ENCODE measurements at places on chromosomes 7 and 10.

- DNase-seq = peak; percentile 18
Observed at GRCh38 chr10:101301111-101301731, 52.7 kb upstream of the BTRC start.

DNA sequence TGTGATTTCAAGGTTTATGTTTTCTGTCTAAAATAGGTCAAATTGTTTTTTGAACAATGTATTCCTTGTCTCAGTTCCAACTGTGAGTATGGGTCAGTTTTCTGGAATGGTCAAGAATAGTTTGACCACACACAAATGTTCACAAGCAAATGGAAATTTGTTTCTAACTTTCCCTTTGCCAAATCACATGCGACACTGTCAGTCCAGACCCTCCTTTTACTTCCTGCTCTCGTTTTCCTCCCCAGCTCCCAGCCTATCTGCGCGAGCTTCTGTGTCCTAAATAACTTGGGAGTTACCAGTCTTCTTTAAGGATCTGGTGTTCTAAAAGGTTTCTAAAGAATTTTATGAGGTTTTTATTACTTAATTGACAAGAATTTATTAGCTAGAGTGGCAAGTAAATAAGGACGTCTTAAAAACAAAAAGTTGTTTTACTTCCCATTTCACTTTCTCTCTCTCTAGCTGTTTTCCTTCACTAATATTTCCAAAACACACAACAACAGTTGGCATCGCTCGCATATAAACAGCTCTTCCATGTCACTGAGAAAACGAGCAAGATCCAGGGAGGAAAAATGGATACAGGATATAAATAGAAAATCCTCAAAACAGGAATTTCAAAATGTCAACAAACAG lies 266.1 kb upstream of the KLF6 start:
- DNase-seq = no peak

DNA sequence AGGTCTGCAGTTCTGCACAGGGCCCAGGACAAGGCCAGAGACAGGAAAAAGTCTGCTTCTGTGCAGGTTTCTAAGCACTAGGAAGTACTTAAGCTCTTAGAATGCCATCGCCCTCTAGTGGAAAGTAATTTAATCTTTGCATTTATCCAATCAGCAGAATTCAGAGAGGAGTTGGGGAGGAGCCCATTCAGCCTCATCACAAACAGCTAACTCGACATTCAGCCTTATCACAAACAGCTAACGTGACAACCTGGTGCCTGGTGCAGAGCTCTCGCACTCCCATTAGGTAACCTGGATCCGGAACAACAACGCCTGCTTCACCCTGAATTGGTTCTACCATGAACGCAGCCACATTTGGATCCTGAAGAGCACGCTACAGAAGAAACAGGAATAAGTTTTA lies 15.2 kb downstream of the OAT start:
- DNase-seq = peak; percentile 38

DNA sequence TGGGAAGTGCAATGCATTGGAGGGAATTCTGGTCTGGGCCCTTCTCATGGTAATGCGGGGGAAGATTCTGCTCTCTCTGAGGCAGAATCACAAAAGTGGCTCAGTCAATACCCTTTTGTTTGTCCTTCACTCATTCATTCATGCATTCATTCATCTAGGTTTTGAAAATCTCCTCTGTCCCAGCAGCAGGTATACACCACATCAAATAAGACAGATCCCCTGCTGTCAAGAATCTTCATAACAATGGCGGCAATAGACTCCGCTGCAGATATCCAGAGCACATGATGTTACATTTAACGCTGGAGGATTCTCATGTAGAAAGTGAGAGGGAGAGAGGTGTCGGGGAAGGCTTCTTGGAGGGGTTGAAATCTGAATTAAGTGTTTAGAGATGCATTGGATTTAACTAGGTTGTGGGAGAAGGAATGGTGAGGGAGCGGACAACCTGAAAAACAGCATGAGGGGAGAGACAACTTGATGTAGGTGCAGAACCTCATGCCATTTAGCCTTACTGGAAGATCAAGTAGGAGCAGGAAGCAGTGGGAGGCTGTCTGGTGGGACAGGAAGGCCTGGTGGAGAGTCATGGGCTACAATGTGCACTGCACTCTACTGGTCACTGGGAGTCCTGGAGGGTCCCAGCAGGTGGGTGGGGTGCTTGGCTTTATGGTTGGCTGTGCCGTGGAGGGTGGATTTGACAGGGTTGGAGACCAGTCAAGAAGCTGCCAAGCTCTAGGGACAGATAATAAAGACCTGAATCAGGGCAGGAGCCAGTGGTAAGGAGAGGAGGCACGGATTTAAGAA lies 5.2 kb upstream of the FAM180A start:
- DNase-seq = no peak

DNA sequence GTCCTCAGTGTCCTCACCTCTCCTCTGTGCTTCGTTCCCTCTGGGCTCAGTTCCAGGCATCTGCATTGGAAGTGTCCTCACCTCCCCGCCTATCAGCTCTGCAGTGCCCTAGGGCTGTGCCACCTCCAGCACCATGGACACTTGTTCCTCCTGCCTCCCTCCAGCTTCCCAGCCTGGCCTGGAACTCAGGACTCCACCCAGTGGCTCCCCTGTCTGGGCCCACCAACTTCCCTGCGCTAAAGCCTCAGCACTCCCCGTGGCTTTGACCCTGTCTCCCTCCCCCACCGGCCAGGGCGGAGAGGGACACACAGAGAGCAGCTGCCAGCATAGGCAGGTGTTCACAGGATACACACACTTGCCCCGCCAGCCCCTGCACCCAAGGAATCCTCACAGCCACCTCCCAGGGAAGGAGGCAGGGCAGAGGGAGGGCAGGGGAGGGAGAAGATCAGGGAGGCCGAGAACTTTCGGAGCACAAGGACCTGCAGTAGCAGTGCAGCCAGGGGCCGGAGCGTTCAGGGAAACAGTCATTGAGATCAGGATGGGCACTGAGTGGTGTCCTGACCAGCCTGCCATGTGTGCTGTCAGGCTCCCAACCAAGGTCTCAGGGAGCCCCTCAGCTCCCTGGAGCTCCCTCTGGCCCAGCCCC lies 31.3 kb downstream of the ANXA8 start:
- DNase-seq = no peak

DNA sequence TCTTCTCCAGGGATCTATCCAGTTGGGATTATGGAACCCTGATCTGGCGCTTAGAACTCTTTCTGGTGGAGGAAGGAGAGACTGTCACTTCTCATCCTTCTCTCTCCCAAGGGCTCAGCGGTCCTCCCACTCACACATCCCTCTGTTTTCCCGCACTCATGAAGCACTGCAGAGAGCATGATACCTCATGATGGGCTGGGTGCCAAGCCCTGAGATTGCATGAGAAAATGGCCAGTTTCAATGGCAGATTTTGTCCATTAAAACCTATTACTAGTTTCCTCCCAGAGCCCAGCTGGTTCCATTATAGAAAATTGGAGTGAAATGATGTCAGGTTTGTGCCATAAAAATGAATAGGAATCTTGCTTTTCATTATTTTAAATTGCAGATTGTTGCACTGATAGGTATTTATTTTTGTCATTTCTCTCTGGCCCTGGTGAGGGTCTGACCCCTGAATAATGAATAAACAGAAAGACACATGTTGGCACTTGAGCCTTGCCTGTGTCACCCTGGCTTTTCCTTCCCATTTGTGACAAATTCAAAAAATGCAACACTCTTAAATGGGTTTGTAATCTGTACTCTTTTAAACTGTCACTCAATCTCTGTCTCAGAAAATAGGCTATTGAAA lies 1151.1 kb downstream of the TYW1 start:
- DNase-seq = no peak

GRCh38 chr10:58622246-58622645 lies 109.6 kb downstream of the BICC1 start:
- DNase-seq = no peak

DNA sequence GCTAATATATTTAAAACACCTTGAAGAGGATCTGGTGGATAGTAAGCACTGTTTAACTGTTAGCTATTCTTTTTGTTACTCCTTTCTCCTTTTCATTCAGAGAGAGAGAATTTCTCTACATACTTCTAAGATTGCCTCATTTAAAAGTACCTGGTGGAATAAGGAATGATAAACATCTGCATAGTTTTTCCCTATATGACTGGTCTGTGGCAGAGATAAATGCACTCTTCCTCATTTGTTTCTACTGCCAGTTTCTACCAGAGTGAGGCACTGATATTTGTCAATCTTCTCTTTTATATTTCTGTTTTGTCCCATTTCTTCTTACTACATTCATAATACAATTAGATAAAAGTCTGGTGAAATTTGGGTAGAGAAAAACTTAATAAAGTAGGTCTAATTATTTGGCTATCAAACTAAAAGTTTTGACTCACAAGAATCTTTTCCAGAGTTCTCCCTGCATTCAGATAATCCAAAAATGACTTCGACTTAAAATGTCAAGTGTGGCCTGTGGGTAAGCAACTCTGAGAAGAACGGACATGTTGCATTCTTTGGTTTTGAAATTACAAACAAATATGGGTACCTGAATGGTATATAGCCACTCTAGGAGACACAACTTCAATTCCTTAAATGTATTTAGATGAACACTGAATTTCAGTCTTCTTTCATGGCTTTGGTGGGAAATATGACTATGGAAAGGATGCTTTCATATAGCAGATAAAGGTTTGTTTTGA lies 38.8 kb downstream of the RNLS start:
- no peak for DNase-seq

- DNase-seq = no peak
Observed at GRCh38 chr10:79027147-79028055, 41.4 kb upstream of the ZMIZ1 start.

DNA sequence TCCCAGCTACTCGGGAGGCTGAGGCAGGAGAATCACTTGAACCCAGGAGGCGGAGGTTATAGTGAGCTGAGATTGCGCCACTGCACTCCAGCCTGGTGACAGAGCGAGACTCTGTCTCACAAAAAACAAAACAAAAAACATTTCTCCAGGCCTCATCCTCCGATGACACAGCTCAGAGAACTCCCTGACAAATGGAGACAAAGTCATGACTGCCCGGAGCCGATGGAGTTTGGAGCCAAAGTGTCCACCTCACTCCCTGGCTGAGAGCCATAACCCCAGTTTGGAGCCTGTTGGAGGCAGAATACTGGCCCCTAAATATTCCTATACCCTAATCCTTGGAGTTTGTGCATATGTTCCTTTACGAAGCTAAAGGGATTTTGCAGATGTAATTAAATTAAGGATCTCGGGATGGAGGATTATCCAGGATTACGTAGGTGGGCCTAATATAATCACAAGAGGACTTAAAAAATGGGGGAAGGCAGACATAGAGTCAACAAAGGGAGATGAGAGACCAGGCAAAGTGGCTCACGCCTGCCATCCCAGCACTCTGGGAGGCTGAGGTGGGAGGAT lies 22.7 kb downstream of the SSC4D start:
- DNase-seq = no peak

GRCh38 chr7:145850636-145851035 lies 266.0 kb upstream of the CNTNAP2 start:
- no peak for DNase-seq

Data from NCI-H1048 (cell line).